ENCODE measurements at places on chromosomes 6 and 20. TPM values are rescaled to one million over a fixed set of nuclear protein-coding genes. Genes with fewer than 3 reads are reported as not detected.

The POM121L2 gene
- not detected for total RNA-seq

DNA sequence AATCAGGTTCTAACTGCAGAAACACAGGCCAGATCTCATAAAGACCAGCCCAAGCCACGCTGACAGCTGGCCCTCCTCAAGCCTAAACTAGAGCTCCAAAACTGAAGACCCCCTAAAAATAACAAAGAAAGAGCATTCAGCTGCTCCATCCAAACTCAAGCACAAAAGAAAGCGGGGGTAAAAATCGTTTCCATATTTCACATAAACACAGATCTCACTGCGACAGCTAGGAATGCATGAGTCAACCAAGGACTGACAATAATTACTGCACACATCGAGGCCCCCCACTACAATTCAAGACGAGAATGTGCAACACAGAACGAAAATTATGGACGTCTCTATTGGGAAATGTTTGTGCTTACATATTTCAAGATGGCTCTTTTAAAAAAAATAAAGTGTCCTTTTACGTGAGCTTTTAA lies 31.1 kb downstream of the CNKSR3 start:
- H3K4me3 ChIP-seq, result peak overlapping the region; percentile 9
- peak overlapping the region; percentile 59 for H3K27ac ChIP-seq
- no peaks in the 10 kb centered on the region for H3K27me3 ChIP-seq
- no peak for DNase-seq
- H3K36me3 ChIP-seq, result no peaks in the 10 kb centered on the region

- H3K36me3 ChIP-seq, result peaks cover 3% of the 10 kb centered on the region
- H3K4me3 ChIP-seq, result no peak overlapping the region
- H3K4me1 ChIP-seq, result peaks cover 11% of the 10 kb centered on the region
- no peak for DNase-seq
These were observed 1.4 kb upstream of the PCMTD2 start for GRCh38 chr20:64254156-64254555.

The TREM2 gene
- not detected for total RNA-seq

The ELOVL4 gene
- 0.41 TPM for total RNA-seq

DNA sequence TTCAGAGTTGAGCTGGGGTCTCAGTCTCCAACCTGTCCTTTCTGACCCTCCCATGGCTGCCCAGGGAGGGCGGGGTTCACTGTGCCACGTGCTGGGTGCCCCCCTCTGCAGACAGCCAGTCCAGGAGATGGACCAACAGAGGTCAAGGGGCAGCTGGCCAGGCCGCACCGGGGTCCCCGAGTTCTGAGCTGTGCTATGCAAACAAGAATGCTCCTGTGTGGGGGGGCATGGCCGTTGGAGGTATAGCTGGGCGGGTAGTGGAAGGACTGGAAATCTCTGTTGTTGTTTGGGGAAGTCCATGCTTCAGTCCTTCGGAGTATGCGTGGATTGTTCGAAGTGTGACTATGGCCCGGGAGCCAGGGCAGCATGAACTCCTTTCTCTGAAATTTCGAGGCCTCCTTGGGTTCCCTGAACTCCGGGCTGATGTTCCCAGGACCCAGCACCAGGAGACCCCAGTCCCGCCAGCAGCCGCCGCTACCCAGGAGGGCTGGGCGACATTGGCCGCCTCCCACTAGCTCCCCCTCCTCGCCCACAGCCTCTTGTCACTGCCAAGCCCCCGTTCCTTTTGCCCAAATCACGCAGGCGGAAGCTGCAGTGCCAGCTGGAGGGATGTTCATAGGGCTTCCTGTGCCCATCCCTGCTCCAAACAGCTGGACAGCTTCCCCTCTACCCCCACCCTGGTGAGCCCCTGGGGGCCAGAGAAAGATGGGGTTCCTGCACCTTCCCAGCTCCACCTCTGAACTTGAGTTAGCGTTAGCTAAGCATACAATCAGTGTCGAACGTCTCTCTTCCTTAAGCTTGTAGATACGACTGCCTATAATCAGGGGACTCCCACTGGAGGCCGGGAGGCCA lies 126.6 kb downstream of the TAF4 start:
- no peaks in the 10 kb centered on the region for H3K36me3 ChIP-seq
- H3K4me1 ChIP-seq, result no peaks in the 10 kb centered on the region
- no peak for DNase-seq
- H3K4me3 ChIP-seq, result no peak overlapping the region

The CGAS gene
- total RNA-seq, result 38.4 TPM

DNA sequence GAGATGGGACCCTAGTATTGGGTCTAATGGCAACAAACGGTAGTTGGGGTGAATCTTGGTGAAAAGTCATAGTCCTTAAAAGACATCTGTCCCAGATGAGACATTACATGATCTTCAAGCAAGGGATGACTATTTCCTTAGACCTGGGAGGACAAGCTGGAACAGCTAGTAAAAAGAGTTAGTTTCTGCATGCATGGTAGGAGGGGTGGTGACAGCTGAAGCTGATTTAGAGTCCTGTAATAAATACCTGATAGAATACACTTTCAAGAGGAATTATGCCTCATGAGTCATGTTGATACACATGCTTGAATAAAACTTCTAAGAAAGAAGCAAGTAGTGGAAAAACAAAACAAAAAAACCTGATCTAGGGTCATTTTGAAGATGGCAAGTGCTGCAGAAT lies 247.4 kb downstream of the CD109 start:
- no peaks in the 10 kb centered on the region for H3K27me3 ChIP-seq
- no peaks in the 10 kb centered on the region for H3K4me1 ChIP-seq
- no peak overlapping the region for H3K27ac ChIP-seq
- no peak overlapping the region for H3K4me3 ChIP-seq

- no peaks in the 10 kb centered on the region for H3K36me3 ChIP-seq
- no peaks in the 10 kb centered on the region for H3K4me1 ChIP-seq
- no peak for DNase-seq
- H3K27me3 ChIP-seq, result peaks cover 10% of the 10 kb centered on the region
- no peak overlapping the region for H3K4me3 ChIP-seq
- no peak overlapping the region for H3K27ac ChIP-seq
These were observed 183.9 kb downstream of the DLL1 start for GRCh38 chr6:170106906-170107525.

DNA sequence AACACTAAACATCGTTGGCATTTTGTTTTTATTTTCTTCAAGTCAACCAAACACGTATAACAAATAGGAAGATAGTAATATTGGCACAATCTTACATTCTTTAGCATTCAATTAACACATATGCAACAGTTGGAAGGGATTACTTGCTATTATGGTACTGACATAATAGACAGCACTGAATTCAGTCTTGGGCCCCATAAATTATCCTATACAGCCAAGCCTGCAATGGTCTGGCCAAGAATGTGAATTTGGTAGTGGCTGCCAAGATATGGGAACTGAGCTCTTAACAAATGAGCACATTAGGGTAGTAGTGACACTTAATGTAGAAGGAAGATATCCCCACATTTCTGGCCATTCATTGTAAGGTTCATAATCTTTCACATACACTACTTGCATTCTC lies 44.8 kb upstream of the ARHGAP18 start:
- H3K4me3 ChIP-seq, result no peak overlapping the region
- no peaks in the 10 kb centered on the region for H3K36me3 ChIP-seq
- no peak overlapping the region for H3K27ac ChIP-seq
- H3K27me3 ChIP-seq, result no peaks in the 10 kb centered on the region
- DNase-seq, result no peak
- H3K4me1 ChIP-seq, result 0 out of 2 replicates have a peak, but pooled peaks cover 2% of the 10 kb centered on the region

The RSPO3 gene
- not detected for total RNA-seq

The BTN1A1 gene
- total RNA-seq, result 0.10 TPM

DNA sequence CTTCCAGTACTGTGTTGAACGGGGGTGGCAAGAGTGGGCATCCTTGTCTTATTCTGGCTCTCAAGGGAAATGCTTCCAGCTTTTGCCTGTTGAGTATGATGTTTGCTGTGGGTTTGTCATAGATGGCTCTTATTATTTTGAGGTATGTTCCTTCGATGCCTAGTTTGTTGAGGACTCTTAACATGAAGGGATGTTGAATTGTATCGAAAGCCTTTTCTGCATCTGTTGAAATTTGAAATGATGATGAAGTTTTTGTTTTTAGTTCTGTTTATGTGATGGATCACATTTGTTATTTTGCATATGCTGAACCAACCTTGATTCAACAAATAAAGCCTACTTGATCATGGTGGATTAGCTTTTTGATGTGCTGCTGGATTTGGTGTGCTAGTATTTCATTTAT lies 48.0 kb downstream of the RPRD1B start:
- H3K4me1 ChIP-seq, result 0 out of 2 replicates have a peak, but pooled peaks cover 4% of the 10 kb centered on the region
- no peaks in the 10 kb centered on the region for H3K27me3 ChIP-seq
- DNase-seq, result no peak
- no peak overlapping the region for H3K4me3 ChIP-seq

DNA sequence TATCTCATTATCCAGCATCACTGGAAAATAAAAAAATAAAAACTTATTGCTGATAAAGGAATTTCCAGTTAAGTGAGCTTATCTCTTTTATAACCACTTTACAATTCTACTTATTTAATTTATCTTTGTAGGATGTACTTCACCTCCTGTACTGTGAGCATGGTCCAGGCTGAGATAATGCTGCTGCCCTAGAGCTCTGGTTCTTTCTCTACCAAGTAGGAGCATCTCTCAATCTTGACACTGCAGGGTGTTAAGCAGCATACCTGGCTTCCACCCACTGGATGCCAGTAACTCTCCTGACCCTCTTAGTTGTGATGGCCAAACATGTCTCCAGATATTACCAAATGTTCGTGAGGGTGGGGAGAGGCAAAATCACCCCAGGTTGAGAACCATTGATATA lies 454.5 kb downstream of the ADGRB3 start:
- no peak overlapping the region for H3K27ac ChIP-seq
- no peaks in the 10 kb centered on the region for H3K36me3 ChIP-seq
- DNase-seq, result no peak
- no peaks in the 10 kb centered on the region for H3K27me3 ChIP-seq

The SIRPG gene
- not detected for total RNA-seq

DNA sequence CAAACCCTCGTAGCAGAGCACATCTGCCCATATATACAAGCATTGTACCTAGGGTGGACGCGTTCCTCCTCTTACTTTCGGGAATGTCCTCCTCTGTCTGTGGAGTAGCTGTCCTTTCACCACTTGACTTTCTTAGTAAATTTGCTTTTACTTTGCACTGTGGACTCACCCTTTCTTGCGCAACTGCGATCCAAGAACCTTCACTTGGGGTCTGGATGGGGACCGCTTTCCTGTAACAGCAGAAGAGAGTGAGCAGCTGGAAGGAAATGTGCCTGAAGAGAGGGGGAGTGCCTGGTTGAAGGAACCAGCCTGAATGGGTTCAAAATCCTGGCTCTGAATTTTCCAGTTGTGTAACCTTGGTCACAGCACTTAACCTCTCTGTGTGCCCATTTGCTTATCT lies 40.1 kb upstream of the PMEPA1 start:
- peaks cover 29% of the 10 kb centered on the region for H3K4me1 ChIP-seq
- H3K4me3 ChIP-seq, result no peak overlapping the region
- no peak overlapping the region for H3K27ac ChIP-seq
- no peaks in the 10 kb centered on the region for H3K36me3 ChIP-seq
- no peaks in the 10 kb centered on the region for H3K27me3 ChIP-seq

The NFATC2 gene
- 10.6 TPM for total RNA-seq

The STMND1 gene
- total RNA-seq, result not detected

- DNase-seq, result no peak
- no peaks in the 10 kb centered on the region for H3K36me3 ChIP-seq
- no peaks in the 10 kb centered on the region for H3K4me1 ChIP-seq
- H3K4me3 ChIP-seq, result no peak overlapping the region
These were observed 179.0 kb upstream of the FOXA2 start for GRCh38 chr20:22763257-22763906.

DNA sequence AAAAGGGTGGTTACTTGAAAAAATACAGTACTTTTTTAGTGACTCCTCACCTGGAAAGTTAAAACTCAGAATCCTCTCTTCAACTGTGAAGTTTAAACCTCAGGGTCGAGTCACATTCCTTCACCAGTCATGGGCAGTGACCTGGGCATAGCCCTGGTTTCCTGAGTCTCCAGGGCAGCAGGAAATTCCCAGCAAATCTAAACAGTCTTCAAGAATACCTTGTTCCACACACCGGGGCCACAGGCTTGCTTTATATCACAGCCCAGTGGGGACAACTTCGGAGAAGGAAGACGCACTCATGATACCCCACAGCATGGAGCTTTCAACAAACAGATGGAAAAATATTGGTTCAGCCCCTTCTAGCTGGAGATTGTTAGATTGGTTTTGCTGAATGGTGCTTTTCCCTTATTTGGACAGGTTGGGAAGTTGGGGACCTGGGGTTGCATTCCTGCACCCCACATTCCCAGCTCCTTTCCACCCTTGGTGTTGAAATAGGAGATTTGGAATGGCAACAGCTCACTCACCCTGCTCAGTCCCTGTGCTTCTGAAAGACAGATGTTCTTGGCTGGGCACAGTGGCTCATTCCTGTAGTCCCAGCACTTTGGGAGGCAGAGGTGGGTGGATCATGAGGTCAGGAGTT lies 113.0 kb upstream of the TMEM170B start:
- no peak for DNase-seq
- no peaks in the 10 kb centered on the region for H3K36me3 ChIP-seq
- H3K27me3 ChIP-seq, result no peaks in the 10 kb centered on the region
- H3K4me1 ChIP-seq, result no peaks in the 10 kb centered on the region
- H3K4me3 ChIP-seq, result no peak overlapping the region

The ASF1A gene
- 28.5 TPM for total RNA-seq

The SEMG1 gene
- not detected for total RNA-seq

The PLCB4 gene
- total RNA-seq, result 1.5 TPM

GRCh38 chr6:53680489-53680888 lies 14.9 kb upstream of the KLHL31 start:
- H3K4me3 ChIP-seq, result no peak overlapping the region
- H3K27ac ChIP-seq, result no peak overlapping the region
- H3K4me1 ChIP-seq, result no peaks in the 10 kb centered on the region

DNA sequence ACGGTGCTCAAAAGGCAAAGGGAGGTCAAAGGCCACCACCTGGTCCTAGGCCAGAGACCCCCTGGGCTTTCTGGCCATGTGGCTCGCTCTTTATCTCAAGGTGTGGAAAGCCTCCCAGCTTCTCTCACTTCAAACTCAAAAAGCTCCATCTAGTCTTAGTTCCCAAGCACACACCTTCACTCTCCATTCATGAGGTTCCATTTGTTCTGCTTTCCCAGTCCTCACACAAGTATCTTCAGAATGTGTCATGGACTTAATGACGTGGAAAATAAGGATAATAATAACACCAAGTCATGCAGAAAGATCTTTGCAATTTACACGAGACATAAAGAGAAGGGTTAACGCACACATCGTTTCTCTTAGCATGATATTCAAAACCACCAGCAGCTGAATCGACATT lies 219.3 kb downstream of the GMDS start:
- no peak for DNase-seq
- H3K4me3 ChIP-seq, result no peak overlapping the region
- H3K27me3 ChIP-seq, result no peaks in the 10 kb centered on the region
- no peak overlapping the region for H3K27ac ChIP-seq

DNA sequence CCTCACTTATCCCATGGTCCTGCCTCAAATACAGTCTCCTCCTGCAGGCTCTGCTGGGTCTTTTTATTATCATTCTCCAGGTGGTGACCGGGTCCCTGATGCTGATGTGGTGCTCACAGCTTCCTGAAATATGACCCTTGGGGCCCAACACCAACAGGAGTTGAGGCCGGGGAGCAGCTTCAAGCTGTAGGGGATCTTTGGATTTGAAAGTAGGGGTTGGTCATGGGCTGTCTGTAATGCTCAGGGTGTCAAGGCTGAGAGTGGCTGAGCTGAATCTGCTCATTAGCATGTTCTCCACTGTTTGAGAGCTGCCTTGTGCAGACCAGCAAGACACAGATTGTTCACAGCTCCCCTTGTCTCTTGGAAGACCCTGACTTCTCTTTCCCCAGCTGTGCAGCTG lies 35.5 kb downstream of the HLA-F start:
- no peaks in the 10 kb centered on the region for H3K27me3 ChIP-seq
- no peak overlapping the region for H3K27ac ChIP-seq
- H3K4me1 ChIP-seq, result no peaks in the 10 kb centered on the region
- H3K36me3 ChIP-seq, result no peaks in the 10 kb centered on the region

GRCh38 chr6:136582711-136583471 lies 32.7 kb upstream of the MAP7 start:
- H3K27me3 ChIP-seq, result no peaks in the 10 kb centered on the region
- no peak for DNase-seq
- H3K27ac ChIP-seq, result no peak overlapping the region
- H3K4me3 ChIP-seq, result no peak overlapping the region

The FAM83C gene
- not detected for total RNA-seq

Measured in Panc1 (cell line).